Stimulated activated CD4-positive, alpha-beta T cell treated with anti-CD3 and anti-CD28 coated beads, Interleukin-12 subunit alpha, Interleukin-12 subunit beta, amount 100 ng/mL, for 24 hours (primary cell): ENCODE measurements at places on chromosomes 12 and 14.

- DNase-seq = no peak
Observed at GRCh38 chr12:11635341-11635740, 14.1 kb upstream of the ETV6 start.

DNA sequence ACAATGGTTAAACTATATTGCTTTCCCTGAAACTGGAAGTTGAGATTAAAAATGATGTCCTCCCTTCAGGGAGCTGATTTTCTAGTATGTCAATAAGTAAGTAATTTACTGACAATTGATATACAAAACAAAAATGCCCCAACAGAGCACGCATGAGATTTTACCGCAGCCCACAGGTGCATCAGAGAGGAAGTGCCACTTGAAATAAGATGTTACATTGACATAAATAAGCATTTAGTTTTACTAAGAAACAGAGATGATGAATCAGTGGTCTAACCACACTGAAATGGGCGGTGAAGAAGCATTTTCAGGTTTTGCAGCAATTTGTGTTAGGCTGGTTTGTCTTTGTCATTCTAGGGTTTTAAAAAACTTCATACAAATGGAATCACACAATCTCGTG is 8.8 kb upstream of the CLECL1 start:
- peak; percentile 51 for DNase-seq

DNA sequence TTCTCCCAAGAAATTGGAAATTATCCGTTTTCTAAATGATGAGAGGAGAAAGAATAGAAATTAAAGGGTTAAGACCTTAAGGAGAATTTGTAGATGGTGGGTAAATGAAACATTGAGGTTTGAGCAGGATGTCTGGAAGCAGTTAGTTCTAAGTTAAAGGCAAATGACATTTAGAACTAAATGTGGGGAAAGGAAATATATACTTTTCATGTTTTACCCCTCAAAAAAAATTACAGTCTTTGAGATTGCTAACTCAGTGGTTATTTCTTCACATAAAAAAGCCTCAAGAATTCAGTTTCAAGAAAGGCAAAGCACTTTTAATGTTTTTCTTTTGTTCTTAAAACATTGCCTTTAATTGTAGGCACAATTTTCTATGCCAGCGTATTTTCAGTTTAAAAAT is 114.0 kb downstream of the PLEKHA5 start:
- no peak for DNase-seq

DNA sequence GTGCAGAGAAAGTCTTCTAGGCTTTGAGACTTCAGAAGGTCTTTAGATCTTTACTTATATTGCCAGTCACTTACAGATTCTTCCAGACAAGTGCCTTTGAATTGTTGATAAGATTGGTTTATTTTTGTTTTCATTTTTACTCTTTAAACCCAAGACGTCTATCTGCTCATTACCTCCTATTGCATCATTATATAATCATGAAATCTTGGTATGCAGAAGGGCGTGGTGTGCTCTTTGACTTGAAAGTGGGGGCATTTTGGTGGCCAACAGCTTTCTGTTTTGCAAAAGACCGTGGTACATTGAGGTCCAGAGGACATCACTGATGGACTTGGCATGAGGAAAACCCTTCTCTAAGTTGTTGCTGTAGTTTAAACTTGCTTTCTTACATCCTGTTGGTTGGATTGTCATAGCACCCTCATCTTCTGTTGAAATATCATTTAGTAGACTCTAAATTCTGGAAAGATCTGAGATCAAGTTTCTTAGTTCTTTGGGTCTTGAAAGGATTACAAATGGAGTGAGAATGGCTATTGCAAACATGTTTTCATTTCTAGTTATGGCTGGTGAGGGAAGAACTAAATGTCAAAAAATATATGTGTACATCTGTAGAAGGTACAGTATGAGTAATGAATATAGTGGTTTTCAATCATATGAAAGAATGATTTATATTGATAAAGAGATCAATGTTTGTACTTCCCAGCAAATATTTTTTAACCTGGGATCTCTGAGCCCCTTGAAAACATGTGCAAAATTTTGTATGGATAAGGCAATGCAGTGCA is 441.8 kb downstream of the NRXN3 start:
- DNase-seq = no peak

GRCh38 chr12:90048918-90049317 is 340.3 kb upstream of the ATP2B1 start:
- DNase-seq = no peak

DNA sequence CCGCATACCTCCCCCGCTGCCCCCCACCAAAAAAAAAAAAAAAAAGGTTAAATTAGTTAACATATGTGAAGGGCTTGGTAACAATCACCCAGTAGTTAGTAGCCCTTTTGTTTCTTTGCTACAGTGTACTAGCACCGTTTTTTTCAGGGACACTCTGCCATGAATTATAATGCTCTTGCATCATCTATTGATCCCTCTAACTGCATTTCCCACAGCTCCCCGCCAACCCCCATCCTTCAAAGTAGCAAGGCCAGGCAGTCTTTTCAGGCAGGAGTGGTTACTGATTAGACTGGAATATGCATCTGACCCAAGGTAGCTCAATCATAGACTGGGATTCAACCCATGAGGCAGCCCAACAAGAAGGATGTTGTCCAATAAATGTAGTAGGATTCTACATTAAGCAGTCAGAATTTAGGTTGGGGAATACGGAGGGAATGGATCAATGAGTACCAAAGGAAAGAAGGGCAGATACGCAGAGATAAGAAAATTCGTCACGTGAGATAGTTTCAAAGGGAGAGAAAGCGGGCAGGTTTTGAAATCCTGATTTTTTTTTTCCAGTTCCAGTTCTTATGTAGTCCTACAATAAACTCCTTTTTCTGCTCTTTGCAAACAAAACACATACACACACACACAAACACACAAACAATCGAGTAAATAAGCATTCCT is 39.8 kb upstream of the CRACR2A start:
- no peak for DNase-seq

- DNase-seq = no peak
Observed at GRCh38 chr14:74358176-74358829, 10.0 kb downstream of the VRTN start.

- DNase-seq = no peak
Observed at GRCh38 chr14:70698288-70698687, 56.6 kb downstream of the TTC9 start.

DNA sequence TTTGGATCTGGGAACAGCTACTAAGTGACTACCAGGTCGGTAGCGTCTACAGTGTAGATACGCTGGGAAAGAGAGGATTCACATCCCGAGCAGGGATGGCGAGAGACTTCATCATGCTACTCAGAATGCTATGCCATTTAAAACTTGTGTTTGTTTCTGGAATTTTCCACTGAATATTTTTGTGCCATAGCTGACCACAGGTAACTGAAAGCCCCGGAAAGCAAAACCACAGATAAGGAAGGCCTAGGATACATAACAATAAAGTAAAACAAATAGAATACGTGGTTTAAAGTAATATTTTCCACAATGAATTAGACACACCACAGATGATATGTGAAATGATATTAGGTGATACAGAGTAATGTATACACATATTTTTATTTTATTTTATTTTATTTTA is 7.9 kb upstream of the HCAR1 start:
- DNase-seq = no peak

- no peak for DNase-seq
Observed at GRCh38 chr14:35155962-35156361, 33.6 kb downstream of the PRORP start.

- DNase-seq = no peak
Observed at GRCh38 chr12:59833408-59833807, 237.6 kb downstream of the SLC16A7 start.

GRCh38 chr14:104349950-104350349 is 211.6 kb downstream of the KIF26A start:
- DNase-seq = no peak

GRCh38 chr12:119354172-119354571 is 19.6 kb downstream of the CCDC60 start:
- no peak for DNase-seq

DNA sequence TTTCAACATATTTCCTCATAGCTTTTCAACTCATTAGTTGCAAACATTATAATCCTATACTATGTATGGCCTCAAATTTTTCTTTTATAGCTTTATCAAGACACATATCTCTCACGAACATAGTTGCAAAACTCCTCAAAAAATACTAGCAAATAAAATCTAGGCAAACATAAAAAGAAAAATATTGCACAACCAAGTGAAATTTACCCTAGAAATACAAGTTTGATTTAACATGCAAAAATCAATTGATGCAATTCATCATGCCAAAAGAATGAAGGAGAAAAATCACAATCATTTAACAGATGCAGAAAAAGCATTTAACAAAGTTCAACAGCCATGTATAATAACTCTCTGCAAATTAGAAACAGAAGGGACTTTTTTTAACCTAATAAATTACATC is 33.3 kb upstream of the KCNH5 start:
- DNase-seq = no peak

DNA sequence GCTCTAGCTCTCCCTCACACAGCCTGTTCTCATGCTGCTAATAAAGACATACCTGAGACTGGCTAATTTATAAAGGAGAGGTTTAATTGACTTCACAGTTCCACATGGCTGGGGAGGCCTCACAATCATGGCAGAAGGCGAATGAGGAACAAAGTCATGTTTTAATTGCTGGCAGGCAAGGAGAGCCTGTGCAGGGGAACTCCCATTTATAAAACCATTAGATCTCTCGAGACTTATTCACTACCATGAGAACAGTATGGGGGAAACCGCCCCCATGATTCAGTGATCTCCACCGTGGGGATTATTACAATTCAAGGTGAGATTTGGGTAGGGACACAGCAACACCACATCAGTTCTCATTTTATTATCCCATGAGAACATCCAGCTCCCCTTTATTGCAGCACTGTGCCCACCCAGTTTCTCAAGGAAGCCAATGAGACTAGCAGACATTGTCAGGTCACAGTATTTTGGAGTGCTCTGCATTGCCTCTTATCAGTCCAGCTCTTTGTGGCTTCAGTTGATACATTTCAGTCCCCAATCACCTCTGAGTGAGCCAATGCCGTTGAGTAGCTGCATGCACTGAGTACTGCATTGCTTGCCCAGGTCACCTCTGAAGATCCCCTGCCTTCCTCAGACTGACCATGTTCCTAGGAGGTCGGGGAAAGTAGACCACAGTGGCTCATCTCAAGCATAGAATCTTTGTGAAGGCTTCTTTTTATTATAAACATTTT is 131.2 kb downstream of the CRADD start:
- no peak for DNase-seq

GRCh38 chr12:1281683-1282366 is 290.8 kb downstream of the ERC1 start:
- DNase-seq = no peak

DNA sequence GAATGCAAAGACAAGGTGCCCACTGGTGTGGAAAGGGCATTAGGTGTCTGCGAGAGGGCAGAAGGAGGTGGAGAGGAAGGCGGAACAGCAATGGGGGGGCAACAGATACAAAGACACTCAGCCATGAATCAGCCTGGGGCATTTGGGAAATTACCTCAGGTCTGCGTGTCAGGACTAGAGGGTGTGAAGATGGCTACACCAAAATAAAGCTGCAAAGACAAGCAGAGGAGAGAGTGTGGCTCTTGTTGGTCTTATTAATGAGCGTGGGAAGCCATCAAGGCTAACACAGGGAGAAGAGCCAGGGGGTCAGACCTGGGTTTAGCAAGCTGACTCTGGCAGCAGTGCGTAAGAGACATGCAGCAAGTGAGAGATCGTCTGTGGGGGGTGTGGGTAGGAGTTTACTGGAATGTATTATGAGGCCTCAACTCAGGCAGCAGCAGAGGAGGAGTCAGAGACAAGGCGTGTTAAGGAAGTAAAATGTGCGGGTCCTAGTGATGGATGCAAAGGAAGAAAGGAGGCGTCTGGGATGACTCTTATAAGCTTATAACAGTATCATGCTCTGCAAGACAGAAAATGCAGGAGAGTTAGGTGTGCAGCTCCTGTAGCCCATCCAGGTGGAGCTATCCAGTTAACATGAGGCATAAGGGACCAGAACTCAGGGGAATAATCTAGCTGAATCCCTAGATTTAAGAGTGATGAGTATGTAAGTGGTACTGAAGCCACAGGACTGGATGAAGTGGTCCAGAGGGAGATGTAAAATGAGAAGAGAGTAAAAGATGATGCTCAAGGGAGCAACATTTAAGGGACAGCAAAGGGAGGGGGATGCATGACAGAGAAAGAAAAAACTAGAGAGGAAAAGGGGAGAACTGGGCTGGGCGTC is 50.4 kb downstream of the KCNK10 start:
- DNase-seq = no peak

GRCh38 chr14:100880271-100881101 is 23.0 kb downstream of the RTL1 start:
- no peak for DNase-seq
